ENCODE measurements at places on chromosomes 7 and 10.

DNA sequence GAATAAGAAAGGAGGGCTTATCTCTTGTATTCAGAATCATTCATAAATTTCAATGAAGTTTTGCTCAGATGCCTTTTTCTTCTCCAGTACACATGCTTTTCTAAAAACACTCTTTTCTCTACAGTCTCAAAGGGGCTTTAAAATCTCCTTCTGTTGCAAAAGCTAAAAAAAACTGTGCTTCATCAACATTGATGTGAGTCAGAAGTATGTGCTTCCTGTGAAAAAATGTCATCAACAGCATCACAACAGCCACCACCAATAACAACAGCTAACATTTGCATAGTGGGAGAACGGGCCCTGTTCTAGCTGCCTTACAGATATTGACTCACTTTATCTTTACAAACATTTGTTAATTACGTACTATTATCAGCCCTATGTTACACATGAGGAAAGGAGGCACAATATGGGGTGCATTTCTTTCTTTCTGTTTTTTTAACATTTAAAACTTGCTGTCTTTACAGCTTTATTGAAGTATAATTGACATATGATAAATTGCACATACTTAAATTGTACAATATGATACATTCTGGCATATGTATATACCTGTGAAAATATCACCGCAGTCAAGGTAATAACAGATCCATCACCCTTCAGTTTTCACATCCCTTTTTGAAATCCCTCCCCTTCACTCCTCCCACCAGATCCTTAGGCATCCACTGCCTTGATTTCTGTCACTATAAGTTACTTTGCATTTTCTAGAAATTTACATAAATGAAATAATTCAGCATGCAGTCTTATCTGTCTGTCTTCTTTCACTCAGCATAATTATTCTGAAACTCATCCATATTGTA, 1605.4 kb upstream of the LRRTM3 start:
- no peak for DNase-seq

GRCh38 chr10:73460897-73461296, 27.5 kb upstream of the MSS51 start:
- no peak for DNase-seq

DNA sequence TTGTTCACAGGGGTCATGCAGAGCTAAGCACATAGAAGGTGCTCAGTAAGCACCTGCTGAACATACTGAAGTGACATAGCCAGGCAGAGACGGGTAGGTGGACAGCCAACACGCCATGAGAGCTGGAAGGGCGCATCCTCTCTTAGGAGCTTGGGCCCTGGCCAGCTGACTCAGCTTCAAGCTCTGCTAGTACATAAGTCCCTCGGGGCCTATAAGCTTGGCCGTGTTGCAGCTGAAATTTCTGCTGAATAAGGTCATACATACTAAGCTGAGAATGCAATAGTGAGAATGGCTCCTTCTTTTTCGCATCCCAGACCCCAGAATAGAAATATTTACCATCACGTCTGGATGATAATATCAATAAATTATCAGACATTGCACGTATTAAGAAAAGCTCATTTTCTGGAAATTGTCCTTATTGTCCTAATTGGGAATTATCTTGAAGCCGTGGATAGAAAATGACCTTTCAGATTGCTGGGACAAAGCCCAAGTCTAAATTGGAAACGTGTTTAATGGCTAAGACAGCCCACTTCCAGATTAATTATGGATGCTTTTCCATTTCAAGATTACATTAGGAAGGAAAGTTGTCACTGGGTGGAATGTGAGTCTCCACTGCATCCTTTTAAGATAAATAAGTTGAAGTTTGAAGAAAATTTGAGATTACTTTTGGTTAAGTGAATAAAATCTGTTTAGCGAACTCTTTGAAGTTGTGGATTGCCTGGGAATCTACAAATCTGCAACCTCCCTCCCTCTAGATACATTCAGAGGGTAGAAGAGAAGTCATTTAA, 287.1 kb upstream of the C7orf33 start:
- peak; percentile 98 for DNase-seq

DNA sequence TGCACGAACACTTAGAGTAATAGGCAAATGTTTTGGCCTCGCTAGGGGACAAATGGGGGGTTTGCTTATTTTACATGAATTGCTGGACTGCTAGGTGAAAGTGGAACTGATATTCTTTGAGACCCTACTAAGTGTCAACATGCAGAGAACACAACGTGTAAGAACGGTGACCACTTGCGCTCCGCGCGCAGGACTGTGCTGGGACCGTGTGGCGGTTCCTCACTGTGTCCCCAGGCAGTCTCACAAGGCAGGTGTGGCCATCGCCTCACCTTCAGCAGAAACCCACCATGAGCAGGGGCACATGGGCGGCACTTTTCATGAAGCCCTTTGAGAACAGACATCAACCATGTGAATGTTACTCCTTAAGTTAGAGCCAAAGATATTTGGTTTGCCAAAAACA, 27.2 kb downstream of the PTPRN2 start:
- DNase-seq: no peak

DNA sequence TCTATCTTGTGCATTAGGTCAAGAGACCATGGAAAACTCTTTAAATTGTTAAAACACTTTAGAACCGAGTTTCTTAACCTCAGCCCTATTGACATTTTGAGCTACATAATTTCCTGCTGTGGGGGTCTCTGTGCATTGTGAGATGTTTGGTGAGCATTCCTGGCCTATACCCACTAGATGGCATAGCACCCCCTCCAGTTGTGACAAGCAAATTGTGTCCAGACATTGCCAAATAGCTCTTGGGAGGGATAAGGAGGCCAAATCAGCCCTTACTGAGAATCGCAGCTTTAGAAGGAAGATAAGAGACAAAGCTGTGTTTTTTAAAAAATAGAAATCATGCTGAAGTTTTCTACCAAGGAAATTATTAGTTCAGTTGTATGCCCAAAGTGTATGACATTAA, 1158.5 kb upstream of the C7orf33 start:
- no peak for DNase-seq

- peak; percentile 40 for DNase-seq
These were observed 4.1 kb upstream of the NT5C2 start for GRCh38 chr10:103197174-103197573.

- no peak for DNase-seq
These were observed 298.1 kb downstream of the GFRA1 start for GRCh38 chr10:115974816-115975430.

- DNase-seq: no peak
These were observed 431.2 kb downstream of the RPS24 start for GRCh38 chr10:78464856-78465267.

DNA sequence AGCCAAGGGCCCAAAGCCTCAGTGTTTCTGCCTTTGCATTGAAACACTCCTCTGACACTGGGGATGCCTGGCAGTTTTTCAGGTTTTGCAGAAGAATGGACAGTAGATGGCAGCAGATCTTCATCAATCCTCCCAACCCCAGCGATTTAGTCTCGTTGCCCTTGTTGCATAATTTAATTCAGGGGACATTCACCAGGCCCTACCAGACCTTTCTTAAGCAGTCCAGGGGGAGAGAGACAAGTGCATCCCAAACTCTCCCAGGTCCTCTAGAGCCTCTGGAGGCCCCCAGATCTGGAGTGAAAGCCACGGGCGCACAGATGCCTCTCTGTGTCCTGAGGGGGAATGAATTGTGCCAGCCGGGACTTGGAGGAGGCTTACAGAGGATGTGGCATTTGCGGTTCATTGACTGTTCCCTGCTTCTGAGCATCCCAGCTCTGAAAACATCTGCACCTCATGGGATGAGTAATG, 29.6 kb downstream of the MINDY4 start:
- DNase-seq: peak; percentile 71

GRCh38 chr10:427761-428519, 261.5 kb downstream of the DIP2C start:
- DNase-seq: no peak

- DNase-seq: no peak
These were observed 55.4 kb upstream of the SEC61G start for GRCh38 chr7:54814401-54814800.

- DNase-seq: no peak
These were observed 15.2 kb upstream of the GPR158 start for GRCh38 chr10:25159591-25159990.

DNA sequence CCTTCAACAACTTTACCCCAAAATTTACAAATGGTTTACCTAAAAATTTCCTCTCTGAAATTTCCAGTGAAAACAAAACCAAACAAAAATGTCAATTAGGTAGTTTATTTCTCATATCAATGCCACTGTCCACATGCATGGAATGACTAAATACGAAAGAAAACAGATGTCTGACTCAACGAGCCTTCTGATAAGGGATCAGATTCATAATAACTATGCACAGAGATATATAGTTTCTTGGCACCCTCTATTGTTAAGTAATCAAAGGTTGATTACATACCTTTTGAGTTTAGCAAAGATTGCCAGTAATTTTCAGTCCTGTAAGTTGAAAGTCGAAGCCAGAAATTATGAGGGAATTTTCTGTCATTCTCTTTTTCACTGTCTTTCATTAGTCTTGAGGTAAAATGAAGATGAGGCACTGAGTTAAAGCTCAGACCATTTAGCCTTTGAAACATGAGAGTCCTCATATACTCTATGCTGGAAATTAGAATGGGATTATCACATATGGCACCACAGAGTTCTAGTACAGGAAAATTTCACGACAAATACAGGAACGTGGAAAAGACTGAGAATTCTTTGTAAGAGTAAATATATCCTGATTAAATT, 519.1 kb upstream of the ANKRD30A start:
- DNase-seq: no peak

DNA sequence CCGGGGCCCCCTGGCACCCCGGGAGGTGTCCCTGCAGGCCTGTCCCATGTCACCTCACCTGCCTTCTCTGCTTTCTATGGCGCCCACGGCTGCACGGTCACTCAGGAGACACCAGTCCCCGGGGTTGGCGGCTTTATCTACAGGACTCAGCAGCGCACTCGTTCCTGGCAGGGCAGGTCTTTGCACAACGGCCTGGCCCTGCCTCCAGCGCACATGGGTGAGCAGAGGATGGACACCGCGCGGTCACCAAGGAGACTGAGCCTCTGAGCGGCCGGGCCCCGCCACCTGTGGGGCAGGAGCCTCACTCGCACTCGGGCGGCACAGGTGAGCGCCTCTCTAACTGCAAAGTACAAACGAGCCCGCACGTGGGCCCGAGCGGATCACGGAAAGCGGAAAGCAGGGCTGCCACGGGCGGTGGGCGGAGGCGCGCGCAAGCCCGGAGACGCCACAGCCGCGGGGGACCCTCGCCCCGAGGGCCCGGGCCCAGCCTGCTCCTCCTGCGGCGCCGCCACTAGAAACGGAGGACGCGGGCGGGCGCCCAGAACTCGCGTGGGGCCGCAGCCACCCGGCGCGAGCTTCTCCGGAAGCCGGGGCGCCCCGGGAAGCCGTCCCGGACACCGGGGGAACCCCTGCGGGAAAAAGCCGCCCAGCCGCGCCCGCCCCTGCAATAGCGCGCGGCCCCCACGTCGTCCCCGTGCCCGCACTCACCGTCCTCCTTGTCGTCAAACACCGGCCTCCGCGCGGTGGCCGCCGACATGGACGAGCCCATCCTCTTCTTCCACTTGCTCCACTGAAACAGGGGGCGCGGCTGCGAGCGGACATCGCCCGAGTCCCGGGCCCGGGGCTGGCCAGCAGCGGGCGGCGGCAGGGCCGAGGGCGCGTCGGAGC, 642 bp downstream of the STK32C start:
- peak; percentile 9 for DNase-seq

DNA sequence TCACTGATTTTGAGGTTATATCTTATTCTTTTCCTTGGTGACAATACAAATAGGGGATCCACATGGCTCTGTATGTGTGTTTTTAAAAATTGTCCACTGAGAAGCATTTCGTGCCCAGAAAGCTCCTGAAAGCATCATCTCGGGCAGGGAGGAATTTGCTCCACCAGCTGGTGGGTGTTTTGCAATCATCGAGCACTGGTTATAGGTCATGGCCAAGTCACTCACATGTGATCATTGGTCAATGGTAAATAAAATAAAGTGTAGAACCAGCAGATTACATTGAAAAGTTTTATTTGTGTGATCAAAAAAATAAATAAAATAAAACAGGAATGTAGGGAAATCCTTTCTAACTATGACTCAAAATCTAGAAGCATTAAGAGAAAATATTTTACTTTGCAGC, 23.0 kb upstream of the SNX13 start:
- no peak for DNase-seq

DNA sequence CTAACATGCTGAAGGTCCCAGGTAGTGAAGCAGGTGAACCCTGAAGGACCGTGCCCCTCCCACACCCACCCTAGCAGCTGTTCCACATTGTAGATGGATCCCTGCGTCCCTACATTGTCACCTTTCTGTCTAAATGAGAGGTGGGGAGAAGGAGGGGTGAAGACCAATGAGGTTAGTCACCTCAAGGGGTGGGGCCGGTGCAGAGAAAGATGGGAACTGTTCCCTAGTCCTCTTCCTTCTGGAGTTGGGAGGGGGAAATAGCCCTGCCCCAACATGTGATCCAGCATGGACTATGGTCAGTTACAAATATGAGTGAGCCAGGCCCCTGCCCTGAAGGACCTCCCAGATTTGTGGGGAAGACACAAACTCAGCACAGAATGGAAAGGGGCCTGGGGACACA, 124.5 kb downstream of the LHPP start:
- no peak for DNase-seq

GRCh38 chr10:49207113-49207512, 18.9 kb upstream of the TMEM273 start:
- no peak for DNase-seq

DNA sequence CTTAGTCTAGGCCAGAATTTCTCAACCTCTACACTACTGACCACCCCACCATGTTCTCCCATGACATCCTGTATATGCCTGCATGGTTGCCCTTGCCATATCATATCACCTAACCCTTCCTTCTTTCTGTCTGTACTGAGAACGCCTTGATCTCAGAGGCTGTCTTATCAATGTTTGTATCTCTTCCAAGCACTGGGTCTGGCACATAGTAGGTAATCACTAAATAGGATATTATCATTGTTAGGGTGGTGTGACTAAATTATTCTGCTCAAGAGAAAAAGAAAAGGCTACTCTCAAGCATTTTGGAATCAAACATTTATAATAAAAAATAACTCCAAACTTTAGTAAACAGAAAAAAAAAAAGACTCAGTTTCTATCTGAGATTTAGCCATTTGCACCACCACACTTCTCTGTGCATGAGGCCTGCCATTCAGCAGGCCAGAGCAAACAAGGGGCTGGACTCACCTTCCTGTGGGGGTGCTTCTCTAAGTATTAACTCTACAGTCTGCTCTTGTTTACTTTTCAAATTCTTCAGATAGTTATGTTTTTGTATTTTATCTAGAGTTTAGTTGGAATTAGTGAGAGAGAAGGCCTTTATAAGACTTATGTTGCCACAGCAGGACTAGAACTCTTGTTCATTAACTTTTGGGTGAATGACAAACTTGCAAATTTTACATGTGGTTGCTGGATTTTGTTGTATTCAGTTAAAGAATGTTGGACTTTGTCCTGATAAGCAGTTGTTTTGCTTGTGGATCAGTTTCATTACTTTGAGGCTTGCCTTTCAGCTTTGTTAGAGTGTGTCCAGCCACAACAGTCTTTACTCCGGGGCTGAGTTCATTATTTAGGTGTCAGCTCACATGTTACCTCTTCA, 5.4 kb downstream of the AGBL3 start:
- no peak for DNase-seq

DNA sequence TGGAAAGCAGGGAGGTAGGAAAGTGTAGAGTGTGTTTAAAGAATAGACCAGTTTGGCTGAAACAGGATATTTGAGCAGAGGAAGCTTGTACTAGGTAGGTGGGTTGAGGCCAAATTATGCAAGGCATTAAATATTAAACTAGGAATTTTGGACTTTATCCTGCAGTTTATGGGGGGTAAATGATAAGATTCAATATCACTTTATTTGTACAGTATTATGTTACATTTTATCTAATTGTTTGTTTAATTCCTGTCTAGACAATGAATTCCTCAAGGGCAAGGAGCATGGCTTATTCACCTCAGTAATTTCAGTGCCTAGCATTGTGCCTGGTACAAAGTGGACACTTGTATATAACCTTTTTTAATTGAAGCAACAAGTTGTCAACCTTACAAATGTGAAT, 125.9 kb downstream of the CFTR start:
- no peak for DNase-seq
